Activated naive CD4-positive, alpha-beta T cell treated with anti-CD3 and anti-CD28 coated beads, Interleukin-2, amount 10 ng/mL, durations not matched to agents 7 days and 5 days (primary cell): ENCODE measurements at places on chromosomes 11 and 22.

GRCh38 chr11:100221791-100222190 lies 465.3 kb upstream of the ARHGAP42 start:
- H3K36me3 ChIP-seq = no peaks in the 10 kb centered on the region
- H3K4me3 ChIP-seq = no peak overlapping the region
- H3K4me1 ChIP-seq = no peaks in the 10 kb centered on the region

- H3K4me1 ChIP-seq = no peaks in the 10 kb centered on the region
- no peaks in the 10 kb centered on the region for H3K27me3 ChIP-seq
- DNase-seq = no peak
- no peak overlapping the region for H3K4me3 ChIP-seq
Measured at GRCh38 chr11:4960877-4961276, 5.4 kb upstream of the OR51A2 start.

DNA sequence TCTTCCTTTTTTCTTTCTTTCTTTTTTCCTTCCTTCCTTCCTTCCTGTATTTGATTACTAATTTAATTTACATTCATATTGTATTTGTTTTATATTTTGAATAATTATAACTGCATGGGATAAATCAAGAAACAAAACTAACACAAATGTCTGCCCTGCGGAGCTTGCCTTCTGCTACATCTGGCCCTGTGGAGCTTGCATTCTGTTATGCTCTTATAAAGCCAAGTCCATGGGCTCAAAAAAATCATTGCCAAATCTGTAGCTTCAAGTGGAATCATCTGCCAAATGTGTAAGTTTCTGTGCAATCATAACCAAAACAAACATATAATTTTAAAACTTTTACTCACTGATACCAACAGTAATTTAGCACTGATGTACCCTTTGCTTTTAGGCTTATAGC lies 8.0 kb upstream of the OR52J3 start:
- no peaks in the 10 kb centered on the region for H3K36me3 ChIP-seq
- H3K4me1 ChIP-seq = no peaks in the 10 kb centered on the region
- no peak for DNase-seq
- H3K27ac ChIP-seq = no peak overlapping the region
- H3K4me3 ChIP-seq = no peak overlapping the region
- no peaks in the 10 kb centered on the region for H3K27me3 ChIP-seq

- H3K4me1 ChIP-seq = no peaks in the 10 kb centered on the region
- H3K36me3 ChIP-seq = peaks cover 35% of the 10 kb centered on the region
- no peak overlapping the region for H3K4me3 ChIP-seq
- no peaks in the 10 kb centered on the region for H3K27me3 ChIP-seq
- H3K27ac ChIP-seq = no peak overlapping the region
Measured at GRCh38 chr11:43758927-43759326, 78.4 kb downstream of the HSD17B12 start.

- no peak overlapping the region for H3K27ac ChIP-seq
- no peaks in the 10 kb centered on the region for H3K4me1 ChIP-seq
- peaks cover 39% of the 10 kb centered on the region for H3K27me3 ChIP-seq
- H3K36me3 ChIP-seq = no peaks in the 10 kb centered on the region
- H3K4me3 ChIP-seq = no peak overlapping the region
- DNase-seq = no peak
Measured at GRCh38 chr11:109422870-109423465, 978 bp downstream of the C11orf87 start.

GRCh38 chr22:25514436-25515180 lies 49.9 kb upstream of the GRK3 start:
- H3K27ac ChIP-seq = no peak overlapping the region
- H3K27me3 ChIP-seq = no peaks in the 10 kb centered on the region
- H3K4me3 ChIP-seq = no peak overlapping the region
- peaks cover 10% of the 10 kb centered on the region for H3K36me3 ChIP-seq
- no peaks in the 10 kb centered on the region for H3K4me1 ChIP-seq
- DNase-seq = no peak

DNA sequence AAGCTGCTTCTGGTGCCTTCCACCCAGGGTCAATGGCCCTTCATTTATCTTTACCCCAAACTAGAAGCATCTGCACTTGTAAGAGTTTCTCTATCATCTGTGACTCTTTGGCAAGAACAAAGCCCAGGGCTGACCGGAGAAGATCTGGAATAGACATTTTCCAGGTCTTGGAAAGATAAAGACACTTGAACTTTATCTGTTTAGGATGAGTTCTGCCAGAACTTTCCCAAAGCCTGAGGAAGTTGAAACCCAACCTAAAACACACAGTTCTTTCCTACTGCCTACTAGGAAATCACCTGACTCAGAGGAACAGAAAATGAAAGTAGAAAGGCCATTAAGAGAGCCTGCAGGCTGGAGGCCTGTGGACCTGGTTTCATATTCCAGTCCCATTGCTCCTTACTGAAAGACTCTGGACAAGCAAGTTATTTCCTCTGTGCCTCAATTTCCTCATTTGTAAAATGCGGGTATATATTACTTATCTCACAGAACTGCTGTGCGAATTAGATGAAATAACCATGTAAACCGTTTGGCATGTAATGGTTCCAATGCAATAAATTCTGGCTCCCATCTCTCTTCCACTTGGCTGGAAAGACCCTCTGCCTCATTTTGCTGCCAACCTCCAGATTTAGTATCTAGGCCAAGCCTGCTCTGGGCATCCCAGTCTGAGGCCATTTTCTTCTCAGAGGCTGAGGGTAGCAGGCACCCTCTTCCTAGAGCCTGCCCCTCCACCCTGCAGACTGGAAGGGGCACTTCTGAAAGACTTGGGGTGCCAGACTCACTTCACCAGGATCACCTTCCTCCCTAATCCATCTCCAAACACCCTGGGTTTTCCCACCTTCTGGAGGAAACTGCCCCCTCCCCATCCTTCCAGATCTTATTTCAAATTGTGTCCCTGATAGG lies 1.2 kb downstream of the UBE2L6 start:
- peak overlapping the region; percentile 100 for H3K4me3 ChIP-seq
- peak overlapping the region; percentile 96 for H3K27ac ChIP-seq
- H3K4me1 ChIP-seq = peaks cover 56% of the 10 kb centered on the region
- peaks cover 3% of the 10 kb centered on the region for H3K27me3 ChIP-seq
- peak; percentile 57 for DNase-seq
- peaks cover 32% of the 10 kb centered on the region for H3K36me3 ChIP-seq

DNA sequence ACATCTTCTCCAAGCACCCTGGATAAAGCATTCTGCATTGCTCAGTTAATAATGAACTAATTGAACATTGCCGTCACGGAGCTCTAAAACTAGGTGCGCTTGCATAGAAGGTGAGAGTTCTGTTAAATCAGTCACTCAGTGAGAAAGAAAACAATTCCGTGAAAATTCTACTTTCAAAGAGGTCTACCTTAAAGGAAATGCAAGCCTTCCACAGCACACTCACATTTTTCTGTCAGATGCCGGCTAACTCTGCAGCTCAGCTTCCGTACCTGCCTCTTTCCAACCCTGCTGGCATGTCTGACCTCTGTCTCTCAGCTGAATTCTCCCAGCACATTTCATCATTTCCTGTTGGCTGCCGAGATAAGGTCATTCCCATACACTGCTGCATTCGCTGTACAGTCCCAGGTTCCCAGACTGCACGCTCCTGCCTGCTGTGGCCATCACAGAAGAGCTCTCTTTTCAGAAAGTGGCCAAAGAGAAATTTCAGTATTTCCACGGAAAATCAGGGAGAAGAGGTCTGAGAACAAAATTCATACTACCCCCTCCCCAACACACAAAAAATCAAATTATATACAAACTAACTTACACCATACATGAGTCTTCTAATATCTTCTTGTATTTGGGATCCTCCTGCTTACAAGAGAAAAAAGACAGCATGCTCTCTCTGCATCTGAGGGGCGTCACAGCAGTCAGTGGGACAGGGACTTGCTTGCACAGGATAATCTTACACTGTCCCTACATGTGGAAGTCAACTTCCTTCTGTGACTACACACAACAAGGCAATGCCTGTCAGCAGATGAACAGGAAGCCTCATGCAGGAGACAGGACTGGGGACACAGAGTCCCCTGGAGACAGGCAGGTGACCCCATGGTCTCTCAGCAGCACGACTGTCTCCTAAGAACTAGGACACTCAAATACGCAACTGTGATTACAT lies 55.1 kb downstream of the PACSIN2 start:
- DNase-seq = no peak
- peak overlapping the region; percentile 19 for H3K4me3 ChIP-seq
- H3K27ac ChIP-seq = peak overlapping the region; percentile 35
- H3K4me1 ChIP-seq = peaks cover 55% of the 10 kb centered on the region
- peaks cover 3% of the 10 kb centered on the region for H3K36me3 ChIP-seq
- no peaks in the 10 kb centered on the region for H3K27me3 ChIP-seq

GRCh38 chr22:42077486-42078125 lies 1.9 kb upstream of the SMDT1 start:
- peak overlapping the region; percentile 92 for H3K27ac ChIP-seq
- H3K4me3 ChIP-seq = no peak overlapping the region
- DNase-seq = no peak

DNA sequence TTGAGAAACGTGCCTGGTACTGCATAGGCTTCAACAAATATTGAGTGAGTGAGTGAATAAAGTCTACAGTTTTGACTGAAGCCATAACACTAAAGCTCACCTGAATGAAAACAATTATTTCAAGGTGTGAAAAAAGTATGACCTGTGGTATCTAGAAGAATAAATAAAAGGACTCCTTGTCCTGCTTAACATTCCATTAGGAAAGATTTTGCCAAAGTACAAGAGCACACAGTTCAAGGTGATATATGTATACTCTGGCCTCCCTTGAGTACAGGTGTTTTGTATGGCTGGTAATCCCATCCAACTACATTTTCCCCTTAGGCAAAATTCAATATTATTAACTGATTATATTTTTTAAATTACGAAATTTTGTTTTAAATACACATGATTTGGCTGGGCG lies 1.8 kb upstream of the CREBZF start:
- H3K4me3 ChIP-seq = no peak overlapping the region
- H3K27me3 ChIP-seq = peaks cover 11% of the 10 kb centered on the region
- peaks cover 20% of the 10 kb centered on the region for H3K36me3 ChIP-seq
- H3K4me1 ChIP-seq = peaks cover 18% of the 10 kb centered on the region

GRCh38 chr22:20131859-20132685 lies 468 bp downstream of the ZDHHC8 start:
- peaks cover 6% of the 10 kb centered on the region for H3K36me3 ChIP-seq
- peaks cover 27% of the 10 kb centered on the region for H3K4me1 ChIP-seq
- DNase-seq = peak; percentile 56
- no peaks in the 10 kb centered on the region for H3K27me3 ChIP-seq
- H3K4me3 ChIP-seq = peak overlapping the region; percentile 69
- H3K27ac ChIP-seq = no peak overlapping the region

- H3K4me1 ChIP-seq = no peaks in the 10 kb centered on the region
- H3K27me3 ChIP-seq = no peaks in the 10 kb centered on the region
- H3K36me3 ChIP-seq = no peaks in the 10 kb centered on the region
- DNase-seq = no peak
Measured at GRCh38 chr11:30938171-30938570, 352.0 kb upstream of the MPPED2 start.

DNA sequence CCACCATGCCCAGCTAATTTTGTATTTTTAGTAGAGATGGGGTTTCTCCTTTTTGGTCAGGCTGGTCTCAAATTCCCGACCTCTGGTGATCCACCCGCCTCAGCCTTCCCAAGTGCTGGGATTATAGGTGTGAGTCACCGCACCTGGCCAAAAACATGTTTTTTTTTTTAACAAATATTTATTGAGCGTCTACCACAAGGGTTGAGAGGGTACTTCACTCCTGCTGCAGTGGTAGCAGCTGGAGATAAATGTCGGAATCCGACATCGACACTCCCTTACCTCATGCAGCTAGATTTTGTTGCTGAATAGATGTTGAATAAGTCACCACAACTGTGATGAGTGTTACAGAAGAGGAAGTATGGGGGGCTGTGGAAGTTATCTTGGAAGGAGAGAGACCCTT lies 971 bp downstream of the DNAJB13 start:
- H3K4me1 ChIP-seq = peaks cover 2% of the 10 kb centered on the region
- no peak overlapping the region for H3K4me3 ChIP-seq
- DNase-seq = no peak

GRCh38 chr11:81207421-81208054 lies 1526.1 kb downstream of the FAM181B start:
- no peaks in the 10 kb centered on the region for H3K4me1 ChIP-seq
- H3K27ac ChIP-seq = no peak overlapping the region
- H3K4me3 ChIP-seq = no peak overlapping the region
- H3K27me3 ChIP-seq = no peaks in the 10 kb centered on the region
- no peak for DNase-seq

DNA sequence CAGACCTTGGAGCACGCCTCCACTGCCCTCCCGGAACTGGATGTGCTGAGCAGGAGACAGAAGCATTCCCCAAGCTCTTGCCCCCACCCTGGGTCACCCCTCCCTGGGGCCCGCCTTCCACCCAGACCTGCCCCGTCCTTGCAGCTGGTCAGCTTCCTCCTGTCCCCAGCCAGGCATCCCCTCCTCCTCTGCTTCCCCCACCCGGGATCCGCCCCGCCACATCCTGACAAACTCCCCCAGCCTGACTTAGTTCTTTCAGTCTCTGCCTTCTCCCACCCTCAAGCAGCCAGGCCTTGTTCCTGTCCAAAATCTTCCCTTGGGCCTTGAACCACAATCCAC lies 1.1 kb upstream of the PLXNB2 start:
- DNase-seq = no peak
- H3K4me1 ChIP-seq = peaks cover 21% of the 10 kb centered on the region
- no peaks in the 10 kb centered on the region for H3K36me3 ChIP-seq

- peak overlapping the region; percentile 57 for H3K4me3 ChIP-seq
- H3K27me3 ChIP-seq = no peaks in the 10 kb centered on the region
- peaks cover 100% of the 10 kb centered on the region for H3K4me1 ChIP-seq
- peak overlapping the region; percentile 99 for H3K27ac ChIP-seq
Measured at GRCh38 chr11:35165423-35166368, 26.7 kb downstream of the CD44 start.
